ENCODE measurements at places on chromosomes 5 and 9.

GRCh38 chr5:16579142-16579847, 37.5 kb downstream of the RETREG1 start:
- DNase-seq = peak; percentile 51

DNA sequence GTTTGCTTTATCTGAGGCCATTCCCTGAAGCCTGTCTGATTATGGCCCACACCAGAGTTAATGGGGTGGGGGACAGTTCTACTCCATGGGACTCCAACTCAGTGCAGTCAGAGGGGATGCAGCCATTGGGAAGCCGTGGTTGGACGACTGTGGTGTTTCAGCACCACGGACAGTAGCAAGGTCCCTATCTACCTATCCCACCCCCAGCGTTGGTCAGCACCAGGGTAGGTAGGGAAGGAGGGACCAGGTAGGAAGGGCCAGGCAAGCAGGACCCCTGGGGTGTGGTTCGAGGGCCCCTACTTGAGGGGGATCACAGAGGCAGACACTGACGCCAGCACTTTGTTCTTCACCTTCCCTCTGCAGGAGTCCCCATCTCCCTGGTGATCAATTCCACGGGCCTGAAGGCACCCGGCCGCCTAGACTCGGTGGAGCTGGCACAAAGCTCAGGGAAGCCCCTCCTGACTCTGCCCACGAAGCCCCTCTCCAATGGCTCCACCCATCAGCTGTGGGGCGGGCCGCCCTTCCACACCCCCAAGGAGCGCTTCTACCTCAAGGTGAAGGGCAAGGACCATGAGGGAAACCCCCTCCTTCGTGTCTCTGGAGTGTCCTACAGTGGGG, 33.2 kb downstream of the HMCN2 start:
- no peak for DNase-seq

- no peak for DNase-seq
Observed at GRCh38 chr9:83649080-83649479, 26.1 kb downstream of the IDNK start.

- no peak for DNase-seq
Observed at GRCh38 chr9:4592886-4593285, 69.2 kb upstream of the PLPP6 start.

DNA sequence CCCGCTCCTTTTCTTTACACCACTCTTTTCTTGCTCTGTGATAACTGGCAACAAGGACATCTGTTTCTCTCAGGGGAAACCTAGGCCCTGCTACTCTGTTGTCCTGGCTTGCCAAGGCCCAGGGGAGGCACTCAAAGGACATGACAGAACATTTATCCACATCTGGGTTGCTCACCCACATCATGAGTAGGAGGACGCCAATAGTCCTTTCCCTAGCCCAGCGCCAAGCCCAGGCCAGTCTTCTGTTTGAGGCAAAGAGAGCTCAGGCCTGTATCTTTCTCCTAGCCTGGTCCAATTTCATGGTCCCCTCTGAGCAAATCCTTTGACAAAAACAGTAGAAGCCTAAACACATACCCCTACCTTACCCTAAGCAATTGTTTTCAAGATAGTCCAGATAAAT, 366.8 kb upstream of the SGCD start:
- DNase-seq = no peak
